ENCODE measurements at places on chromosomes 7 and 10.

GRCh38 chr10:132591166-132591971, 53.8 kb downstream of the INPP5A start:
- no peak for DNase-seq

GRCh38 chr7:114302858-114303257, 111.8 kb upstream of the FOXP2 start:
- no peak for DNase-seq

DNA sequence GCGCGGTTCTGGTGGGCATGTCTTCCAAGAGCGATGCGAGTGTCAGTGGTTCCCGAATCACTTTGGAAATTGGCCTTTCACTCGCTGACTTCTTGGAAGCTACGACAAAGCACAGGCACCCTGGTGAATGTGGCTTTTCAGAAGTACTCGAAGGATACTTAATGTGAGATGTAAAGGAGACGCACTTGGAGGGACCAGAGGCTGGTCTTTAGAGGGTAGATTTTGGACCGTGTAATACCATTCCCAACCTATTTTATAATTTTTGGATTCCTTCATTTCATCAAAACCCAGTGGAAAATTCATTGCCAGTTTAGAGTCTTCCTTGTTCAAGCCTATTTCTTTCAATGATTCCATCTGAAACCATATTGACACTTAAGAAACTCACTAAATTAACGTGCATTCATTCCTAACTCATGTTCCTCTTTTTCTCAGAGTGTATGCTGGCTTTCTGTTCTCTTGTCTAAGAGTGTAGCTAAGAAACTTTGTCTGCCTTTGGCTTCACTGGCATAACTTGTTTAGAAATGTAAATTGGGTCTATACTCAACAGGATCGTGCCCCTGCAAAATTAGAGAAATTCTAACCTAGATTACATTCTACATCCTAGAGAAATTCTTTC, 645 bp upstream of the COPG2 start:
- DNase-seq: no peak

GRCh38 chr7:99394188-99394502, 14.3 kb downstream of the PDAP1 start:
- DNase-seq: no peak

DNA sequence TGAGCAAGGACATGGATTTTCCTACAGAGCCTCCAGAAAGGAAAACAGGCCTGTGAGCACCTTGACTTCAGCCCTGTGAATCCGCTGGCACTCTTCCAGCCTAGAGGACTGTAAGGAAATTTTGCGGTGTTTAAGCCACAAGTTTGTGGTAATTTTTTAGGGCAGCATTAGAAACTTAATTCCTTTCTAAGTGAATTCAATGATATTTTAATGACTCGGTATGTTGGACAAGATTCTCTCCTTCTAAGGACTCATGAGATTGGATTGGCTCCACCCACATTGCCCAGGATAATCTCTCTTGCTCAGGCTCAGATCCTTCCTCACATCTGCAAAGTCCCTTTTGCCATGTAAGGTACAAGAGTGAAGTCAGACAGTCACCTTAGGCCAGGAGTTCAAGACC, 4.5 kb downstream of the LYZL2 start:
- DNase-seq: no peak

GRCh38 chr7:104956753-104957450, 57.1 kb upstream of the KMT2E start:
- peak; percentile 18 for DNase-seq

DNA sequence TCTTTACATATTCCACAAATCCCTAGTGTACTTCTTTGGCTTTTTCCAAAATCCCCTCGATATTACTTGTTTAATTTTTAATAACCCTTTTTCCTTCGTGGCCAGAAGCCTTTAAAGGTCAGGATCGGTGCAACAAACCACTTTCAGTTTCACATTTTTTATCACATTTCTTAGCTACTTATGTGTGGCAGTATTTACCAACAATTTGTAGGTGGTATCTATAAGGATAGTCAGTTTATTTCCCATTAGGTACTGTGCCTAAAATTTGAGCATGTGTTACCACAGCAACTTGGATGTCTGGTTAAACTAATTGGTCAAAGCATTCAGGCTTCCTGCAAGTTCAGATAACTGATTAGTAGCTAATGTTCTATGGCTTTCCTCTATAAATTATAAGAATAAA, 104.9 kb downstream of the CDK14 start:
- DNase-seq: no peak
